Stimulated activated CD4-positive, alpha-beta T cell treated with anti-CD3 and anti-CD28 coated beads, Interleukin-1b, Interleukin-23, amount 100 ng/mL, for 4 hours (primary cell): ENCODE measurements at places on chromosomes 12 and 14.
A peak's percentile ranks its signal among the peaks of the same experiment; 100 is the strongest.

DNA sequence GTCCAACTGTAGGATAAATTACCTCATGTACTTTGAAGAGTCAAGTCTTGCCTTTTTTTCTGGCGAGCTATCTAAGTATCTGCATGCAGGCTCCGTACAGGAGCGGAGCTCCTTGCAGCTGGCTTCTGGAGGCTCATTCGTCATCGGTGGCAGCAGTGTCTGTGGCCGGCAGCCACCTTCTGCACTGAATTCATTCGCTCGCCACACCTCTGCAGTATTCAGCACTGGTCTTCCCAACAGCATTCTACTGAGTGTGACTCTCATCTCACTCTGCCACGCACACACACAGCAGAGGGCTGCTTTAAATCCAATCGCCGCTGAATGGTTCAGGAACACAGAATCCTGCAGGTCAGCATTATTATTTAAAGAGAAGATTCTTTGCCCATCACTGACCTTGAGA lies 200.0 kb downstream of the GLT1D1 start:
- DNase-seq, result no peak

GRCh38 chr14:66595394-66595793 lies 87.4 kb downstream of the GPHN start:
- DNase-seq, result no peak

DNA sequence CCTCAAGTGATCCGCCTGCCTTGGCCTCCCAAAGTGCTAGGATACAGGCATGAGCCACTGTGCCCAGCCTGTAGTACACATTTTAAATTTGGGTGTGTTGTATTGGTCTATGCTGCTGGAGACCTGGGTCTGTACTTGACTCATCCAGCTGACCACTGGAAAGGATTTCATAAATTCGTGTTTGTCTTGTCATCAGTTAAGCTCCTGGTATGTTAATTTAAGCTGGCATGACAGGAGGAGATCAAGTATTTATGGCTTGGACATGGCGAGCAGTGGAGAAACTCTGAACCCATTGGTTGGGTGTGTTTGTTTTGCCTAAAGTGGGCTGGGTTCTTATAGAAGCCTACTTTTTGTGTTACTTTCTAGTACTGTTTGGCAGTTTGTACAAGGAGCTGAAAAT lies 24.2 kb downstream of the YY1 start:
- no peak for DNase-seq

DNA sequence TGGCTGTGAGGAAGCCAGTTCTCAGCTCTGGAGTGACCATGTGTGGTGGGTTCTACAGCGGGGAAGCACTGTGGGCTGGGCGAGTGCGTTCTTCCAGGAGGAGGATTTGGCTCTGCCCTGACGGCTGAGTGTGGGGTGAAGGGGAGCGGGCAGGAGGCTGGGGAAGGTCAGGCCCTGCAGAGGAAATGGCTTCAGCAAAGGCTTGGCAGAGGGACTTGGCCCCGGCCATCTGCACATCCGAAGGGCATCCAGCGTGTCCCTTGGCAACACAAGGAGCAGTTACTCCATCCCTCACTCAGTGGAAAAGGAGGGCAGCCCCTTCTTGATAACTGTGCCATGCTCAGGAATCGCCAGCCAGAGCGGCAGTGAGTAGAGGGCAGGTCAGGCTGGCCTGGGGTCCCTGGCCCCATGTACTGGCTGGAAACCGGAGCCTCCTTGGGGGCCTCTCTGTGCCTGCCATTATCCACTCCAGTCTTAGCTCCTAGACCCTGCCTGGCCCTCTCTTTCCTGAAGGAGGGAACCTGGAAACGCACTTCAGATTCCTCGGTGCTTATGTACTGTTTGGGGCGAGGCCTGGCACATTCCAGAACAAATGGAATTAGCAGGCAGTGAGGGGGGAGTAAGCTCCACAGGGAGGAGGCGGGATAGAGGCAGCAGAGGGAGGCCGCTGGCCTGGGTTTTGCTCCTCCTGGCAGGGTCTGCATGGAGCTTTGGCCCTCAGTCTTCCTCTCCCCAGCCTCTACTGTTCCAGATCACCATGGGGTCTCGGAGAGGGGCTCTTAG lies 133.6 kb upstream of the NCOR2 start:
- no peak for DNase-seq

DNA sequence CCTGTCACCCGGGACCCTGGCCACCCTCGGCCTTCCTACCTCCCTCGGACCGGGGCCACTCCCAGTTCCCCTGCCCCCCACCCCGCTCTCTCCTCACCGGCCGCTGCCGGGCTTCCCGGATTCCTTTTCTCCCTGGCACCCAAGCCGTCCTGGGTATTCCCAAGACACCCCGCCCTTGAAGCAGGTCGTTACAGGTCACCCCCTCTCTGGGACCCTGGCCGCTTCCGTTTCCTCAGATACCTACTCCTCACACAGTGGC lies 493 bp downstream of the NUMB start:
- DNase-seq, result no peak

DNA sequence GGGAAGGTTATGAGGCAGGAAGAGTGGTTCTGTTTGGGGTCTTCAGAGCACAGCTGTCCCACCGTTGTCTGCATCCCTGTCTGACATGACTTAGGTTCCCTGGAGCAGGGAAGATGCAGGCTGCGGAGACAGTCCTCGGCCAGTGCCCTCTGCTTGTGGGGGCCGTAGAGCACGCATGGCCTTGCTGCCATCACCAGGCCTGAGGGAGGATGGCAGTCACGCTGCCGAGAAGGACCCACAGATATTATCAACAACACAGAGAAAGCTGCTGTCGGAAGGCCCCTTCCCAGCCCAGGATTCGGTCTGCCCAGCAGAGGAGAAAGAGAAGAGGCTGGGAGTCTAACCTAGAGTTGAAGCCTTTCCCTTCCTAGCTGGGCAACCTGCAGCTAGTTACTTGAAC lies 35.0 kb downstream of the ERH start:
- no peak for DNase-seq

DNA sequence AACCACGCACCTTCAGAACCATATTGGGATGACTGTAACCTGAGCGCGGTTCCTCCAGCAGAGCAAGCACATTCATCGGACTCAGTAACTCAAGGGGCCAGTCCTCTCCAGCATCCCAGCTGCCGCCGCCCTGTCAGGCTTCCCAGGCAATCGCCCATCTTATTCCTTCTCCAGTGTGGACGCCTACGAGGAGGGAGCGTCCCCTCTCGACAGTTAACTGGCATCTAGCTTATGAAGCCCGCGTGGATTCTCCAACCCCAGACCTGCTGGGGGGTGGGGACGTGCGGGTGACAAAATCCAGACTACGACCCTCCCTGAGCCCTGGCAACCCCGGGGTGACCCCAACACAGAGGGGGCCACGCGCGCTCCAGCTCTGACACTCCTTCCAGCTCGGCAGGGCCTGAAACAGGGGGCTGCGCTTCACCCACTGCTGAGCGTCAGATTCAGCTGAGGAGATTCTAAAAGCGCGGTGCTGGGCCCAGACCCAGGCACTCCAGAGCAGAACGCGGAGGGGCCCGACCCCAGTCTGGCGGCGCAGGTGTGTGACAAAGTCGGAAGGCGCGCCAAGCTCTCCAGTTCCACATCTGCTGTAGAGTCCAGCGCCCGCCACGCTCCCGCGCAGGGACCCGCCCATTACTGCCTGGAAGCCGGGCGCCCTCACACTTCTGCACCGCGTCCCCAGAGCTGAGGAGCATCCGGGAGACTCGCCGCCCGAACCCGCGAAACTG lies 43.9 kb upstream of the ESR2 start:
- DNase-seq, result peak; percentile 3

GRCh38 chr12:124817076-124818000 lies 46.3 kb downstream of the SCARB1 start:
- no peak for DNase-seq

GRCh38 chr12:53103860-53104305 lies 597 bp downstream of the SOAT2 start:
- no peak for DNase-seq

DNA sequence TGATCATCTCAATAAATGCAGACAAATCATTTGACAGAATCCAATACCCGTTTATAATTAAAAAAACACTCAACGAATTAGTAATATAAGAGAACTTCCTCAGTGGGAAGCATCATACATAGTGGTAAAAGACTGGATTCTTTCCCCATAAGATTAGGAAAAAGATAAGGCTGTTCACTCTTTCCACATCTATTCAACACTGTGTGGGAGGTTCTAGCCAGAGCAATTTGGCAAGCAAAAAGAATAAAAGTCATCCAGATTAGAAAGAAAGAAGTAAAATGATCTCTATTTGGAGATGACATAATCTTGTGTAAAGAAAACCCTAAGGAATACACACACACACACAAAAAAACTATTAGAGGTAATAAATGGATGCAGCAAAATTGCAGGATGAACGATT lies 38.4 kb downstream of the YEATS4 start:
- DNase-seq, result no peak

- DNase-seq, result no peak
These were observed 53.4 kb downstream of the PLBD1 start for GRCh38 chr12:14514154-14514842.

- DNase-seq, result no peak
These were observed 34.9 kb downstream of the GABARAPL1 start for GRCh38 chr12:10247436-10248058.

GRCh38 chr14:69319911-69320310 lies 60.0 kb downstream of the GALNT16 start:
- no peak for DNase-seq

DNA sequence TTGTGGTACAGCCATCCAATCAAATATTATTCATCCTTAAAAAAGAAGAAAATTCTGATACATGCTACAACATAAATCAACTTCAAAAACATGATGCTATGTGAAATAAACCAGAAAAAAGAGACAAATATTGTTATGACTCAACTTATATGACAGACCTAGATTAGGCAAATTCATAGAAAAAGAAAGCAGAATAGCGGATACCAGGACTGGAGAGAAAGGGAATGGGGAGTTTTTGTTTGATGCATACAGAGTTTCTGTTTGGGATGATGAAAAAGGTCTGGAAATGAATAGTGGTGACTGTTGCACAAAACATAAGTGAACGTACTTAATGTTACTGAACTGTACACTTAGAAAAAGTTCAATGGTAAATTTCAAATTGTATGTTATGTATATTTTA lies 82.3 kb downstream of the SPPL3 start:
- no peak for DNase-seq
